ENCODE measurements at places on chromosomes 2 and 18.
A peak's percentile ranks its signal among the peaks of the same experiment; 100 is the strongest.

GRCh38 chr2:163612332-163612731 is 123.5 kb downstream of the FIGN start:
- DNase-seq: no peak

GRCh38 chr2:62339413-62339812 is 143.5 kb downstream of the B3GNT2 start:
- no peak for DNase-seq

GRCh38 chr2:134491771-134492441 is 226.9 kb downstream of the TMEM163 start:
- DNase-seq: peak; percentile 46

DNA sequence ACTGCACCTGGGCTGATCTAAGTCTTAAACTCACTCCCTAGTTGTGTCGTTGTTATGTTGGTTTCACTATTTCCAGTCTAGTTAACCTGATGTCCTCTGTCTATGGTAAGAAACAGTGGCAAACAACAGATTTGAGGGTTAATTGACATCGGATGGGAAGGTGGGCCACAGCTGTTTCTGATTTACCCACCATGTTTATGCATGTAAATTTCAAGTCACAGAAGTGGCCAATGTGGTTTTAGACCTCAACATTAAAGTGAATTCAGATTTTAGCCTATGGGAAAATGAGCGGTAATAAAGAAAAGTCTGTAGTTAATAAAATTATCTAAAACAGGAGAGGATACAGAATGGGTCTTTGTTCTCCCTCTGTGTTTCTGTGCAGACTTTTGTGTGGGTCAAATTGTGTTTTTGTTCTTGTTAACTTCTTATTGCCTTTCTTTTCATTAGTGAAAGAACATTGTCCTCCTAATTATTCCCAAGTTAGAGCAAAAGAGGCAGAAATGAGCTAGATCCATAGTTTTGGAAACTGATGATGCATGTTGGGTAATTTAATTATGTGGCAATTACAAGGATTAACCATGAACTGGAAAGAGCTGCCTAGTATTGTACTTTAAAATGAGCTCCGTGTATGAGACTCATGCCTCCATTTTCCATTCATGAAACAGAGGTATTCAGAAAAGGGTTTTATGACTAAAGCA is 83.2 kb downstream of the LAMA3 start:
- DNase-seq: no peak

- no peak for DNase-seq
These were observed 9.2 kb downstream of the SLC39A10 start for GRCh38 chr2:195666113-195666712.

DNA sequence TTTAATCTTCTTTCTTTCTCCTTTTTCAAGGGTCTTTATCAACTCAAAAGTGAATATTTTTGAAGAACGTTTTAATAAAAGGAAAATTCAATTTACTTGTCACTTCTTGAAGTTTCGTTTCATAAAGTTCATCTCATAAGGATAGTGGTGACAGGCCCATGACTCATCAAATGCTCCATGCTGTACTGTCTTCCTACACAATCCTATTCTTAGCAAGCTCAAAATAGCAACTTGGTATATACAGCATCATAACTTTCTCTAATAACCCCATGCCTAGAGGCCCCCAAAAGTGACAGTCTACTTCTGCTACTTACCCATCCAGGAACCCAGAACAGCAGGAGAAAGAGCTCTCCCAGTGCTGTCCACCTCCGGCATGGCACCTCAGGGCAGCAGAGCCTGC is 7.7 kb downstream of the FBXO15 start:
- no peak for DNase-seq

- no peak for DNase-seq
These were observed 930.2 kb upstream of the LRRTM1 start for GRCh38 chr2:81234711-81235110.

DNA sequence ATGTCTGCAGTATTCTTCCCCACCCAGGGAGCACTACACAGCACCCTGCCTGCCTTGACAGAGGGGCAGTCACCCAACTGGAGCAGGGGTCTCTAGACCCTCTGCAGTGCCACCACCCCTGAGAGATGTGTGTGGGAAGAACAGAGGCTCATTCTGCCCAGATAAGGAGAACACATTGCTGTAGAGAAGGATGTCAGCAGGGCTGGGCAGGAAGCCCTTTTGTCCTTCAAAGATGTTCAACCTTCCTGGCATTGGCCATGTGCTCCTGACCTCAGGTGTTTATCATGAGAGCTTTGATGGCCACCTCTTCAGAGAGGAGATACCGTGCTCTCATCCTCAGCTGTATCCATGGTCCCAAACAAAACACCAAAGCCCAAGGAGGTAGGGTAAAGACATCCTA is 4.6 kb upstream of the TEX51 start:
- no peak for DNase-seq

DNA sequence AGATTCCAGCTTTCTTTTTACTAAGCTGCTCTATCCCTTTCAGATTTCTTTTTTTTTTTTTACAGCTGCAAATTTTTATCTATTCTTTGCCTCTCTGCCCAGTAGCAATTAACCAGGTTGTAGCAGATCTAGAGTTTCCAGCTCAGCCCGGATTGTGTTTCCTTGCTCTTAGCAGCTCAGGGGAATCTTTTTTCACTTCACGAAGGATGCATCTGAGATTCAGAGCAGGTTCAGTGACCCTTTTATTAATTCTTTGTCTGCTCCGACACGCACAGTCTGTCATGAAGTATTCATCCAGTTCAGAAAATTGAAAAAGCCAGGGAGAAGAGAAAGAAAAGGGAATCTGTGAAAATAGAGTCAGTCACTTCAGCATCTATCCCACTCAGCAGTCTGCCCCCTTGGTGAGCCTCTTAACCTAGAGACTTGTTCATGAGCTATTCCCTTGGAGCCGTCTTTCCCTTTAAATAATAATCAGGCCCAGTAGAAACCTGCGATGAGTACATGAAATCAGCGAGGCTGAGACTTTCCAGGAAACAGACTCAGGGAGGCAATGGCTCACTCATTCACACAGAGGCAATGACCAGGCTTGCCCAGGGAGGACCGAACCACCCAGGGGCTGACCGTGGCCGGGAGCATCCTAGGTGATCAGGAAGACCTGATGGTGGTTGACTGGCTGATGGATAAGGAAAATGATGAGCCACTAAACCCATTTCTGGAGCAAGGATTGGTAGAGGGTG is 103.4 kb upstream of the ITGA6 start:
- DNase-seq: no peak

DNA sequence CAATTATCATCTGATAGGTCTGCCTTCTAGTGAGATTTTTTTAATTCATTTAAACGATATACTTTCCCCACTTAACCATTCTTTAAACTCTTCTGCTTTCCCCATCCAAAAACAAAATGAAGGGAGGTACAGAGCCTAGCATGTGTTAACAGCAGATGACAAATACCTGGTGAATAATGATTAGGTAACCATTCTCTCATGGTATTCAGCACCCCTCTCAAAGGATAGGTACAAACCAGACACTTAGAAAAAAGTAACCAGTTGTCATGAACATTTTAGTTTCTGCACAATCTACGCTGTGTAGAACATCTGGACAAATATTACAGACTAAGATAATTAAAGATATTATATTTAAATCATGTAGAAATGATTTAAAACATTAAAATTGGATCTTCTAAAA is 56.3 kb downstream of the DNAH7 start:
- no peak for DNase-seq

- no peak for DNase-seq
These were observed 57.8 kb upstream of the OTOS start for GRCh38 chr2:240198226-240198625.

DNA sequence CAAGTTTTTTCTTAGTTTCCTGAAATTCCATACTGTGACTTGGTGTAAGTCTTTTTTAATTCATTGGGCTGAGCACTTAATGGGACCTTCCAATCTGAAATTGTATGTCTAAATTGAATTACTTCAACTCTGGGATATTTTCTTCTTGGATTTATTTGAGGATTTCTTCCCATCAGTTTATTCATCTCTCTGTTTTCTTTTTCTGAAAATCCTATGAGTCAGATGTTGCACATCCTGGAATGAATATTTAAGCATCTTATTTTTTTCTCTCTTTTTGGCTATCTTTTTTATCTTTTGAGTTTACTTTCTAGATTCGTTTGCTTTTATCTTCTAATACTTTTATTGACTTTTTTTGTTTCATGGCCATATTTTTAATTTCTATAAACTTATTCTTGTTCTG is 55.4 kb upstream of the ACYP2 start:
- DNase-seq: no peak

- DNase-seq: no peak
These were observed 105.4 kb downstream of the SOS1 start for GRCh38 chr2:39015424-39015823.

- no peak for DNase-seq
These were observed 11.1 kb upstream of the KIDINS220 start for GRCh38 chr2:8848328-8849100.

- no peak for DNase-seq
These were observed 2.1 kb upstream of the CLIP4 start for GRCh38 chr2:29113027-29113686.

DNA sequence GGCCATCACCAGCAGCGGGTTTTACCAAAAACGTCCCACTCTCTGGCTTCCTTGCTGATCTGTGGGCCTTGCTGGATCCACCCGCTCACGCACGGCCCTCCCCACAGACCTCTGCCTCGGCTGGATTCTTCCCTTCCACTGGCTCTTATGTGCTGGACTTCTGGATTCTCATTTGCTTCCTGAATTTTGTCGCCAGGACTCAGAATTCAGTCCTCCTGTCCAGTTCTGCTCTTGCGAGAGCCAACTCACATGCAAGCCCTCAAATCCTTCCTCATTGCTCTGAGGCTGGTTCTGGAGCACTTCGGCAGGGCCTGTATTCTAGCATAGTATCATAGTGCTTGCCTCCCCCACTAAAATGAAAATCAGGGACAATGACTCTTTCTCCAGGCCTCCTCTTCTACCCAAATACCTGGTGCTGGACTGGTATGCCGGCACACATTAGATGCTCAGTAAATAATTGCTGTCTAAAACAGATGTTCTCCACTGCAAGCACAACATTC is 115.5 kb downstream of the ATL2 start:
- DNase-seq: no peak

DNA sequence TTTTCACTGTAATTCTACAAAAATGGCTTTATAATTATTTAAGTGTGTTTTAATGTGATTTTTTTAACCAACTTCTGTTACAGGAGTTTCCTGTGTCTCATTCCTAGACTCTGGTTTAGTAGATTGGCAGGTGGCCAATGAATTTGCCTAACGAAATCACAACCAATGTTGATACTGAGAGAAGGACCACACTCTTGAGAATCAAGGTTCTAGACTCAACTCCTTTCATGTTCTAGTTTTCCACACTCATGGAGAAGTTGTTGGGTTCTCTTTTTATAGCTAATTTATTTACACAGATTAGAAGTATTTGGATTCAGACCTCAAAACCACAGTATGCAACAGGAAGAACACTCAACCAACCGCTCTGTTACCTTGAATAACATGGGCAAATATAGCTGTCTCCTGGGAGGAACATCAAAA is 22.6 kb upstream of the USP34 start:
- DNase-seq: no peak

DNA sequence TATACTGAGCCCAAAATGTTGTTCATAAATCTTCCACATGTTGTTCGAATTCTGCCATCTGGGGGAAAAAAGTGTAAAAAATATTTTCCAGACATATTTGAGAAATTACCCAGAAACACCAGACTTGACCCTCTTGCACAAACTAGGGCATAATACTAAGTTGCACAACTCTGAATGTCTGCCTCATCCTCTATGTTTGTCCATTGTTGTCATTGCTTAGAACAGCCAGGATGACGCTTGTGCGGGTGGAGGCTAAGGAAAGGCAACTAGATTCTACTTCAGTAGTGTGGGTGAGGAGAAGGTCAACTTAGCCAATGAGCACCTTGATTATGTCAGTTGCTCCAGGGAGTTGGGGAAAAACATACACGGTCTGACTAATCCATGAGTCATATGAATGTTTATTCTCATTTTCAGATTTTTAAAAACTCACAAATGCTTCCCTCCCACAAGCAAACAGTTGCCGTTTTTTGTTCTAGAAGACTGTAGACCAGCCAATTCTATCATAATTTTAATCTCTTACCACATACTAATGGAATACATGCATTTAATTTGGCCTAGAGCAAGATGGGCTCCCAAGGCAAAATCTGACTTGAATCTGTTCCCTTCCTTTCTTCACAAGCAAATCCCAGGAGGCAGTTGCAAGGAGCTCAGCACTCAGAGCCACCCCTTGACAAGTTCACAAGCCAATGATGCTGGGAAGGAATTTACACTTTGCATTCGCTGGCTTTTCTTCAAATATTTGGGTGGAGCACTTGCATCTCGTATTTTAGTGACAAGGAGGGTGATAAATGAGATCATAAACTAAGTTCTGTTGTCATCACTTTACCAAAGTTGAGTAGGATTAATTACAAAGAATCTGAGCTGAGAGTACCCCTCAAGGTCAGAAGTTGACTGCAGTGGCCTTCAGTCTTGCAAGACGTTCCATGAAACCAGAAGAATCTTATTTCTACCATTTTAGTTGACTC is 163.2 kb upstream of the TWIST2 start:
- DNase-seq: no peak

- DNase-seq: no peak
These were observed 206.5 kb upstream of the ZSWIM2 start for GRCh38 chr2:187055463-187055862.

DNA sequence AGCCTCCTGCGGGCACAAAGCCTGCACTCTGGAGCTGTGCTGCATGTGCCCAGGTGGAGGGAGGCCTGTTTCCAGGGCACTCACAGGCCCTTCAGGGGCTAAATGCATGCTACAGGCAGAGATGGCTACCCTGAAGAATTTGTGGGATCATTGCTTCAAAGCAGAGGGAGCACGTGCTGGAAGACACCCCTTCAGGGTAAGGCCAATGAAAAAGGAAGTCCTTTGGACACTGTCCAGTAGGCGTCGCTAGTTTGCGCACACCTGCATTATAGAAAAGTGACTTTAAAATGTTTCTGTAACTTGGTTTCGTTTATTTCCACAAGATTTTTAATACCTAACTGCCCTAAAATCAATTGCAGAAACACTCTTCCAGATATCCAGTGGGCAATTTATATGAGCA is 325.3 kb downstream of the ZNF516 start:
- no peak for DNase-seq

GRCh38 chr2:239188536-239188935 is 212.3 kb downstream of the HDAC4 start:
- DNase-seq: no peak

DNA sequence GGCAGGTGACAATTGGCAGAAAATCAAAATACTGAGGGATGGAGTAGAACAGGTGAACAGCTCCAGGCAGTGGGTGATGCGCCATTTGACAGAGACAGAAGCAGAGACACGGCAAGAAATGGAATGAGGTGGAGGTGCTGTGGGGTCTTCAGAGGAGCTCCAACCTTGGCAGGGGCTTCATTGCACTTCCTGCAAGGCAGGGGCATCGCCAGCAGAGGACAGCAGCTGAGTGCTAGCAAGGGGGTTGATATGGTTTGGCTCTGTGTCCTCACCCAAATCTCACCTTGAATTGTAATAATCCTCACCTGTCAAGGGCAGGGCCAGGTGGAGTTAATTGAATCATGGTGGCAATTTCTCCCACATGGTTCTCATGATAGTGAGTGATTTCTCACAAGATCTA is 42.8 kb downstream of the CCDC68 start:
- no peak for DNase-seq

- no peak for DNase-seq
These were observed 41.2 kb downstream of the CCDC68 start for GRCh38 chr18:54918060-54918459.

All from mesendoderm (in vitro differentiated cells).